Esophagus muscularis mucosa (tissue), 4 donors: ENCODE measurements at places on chromosomes 2 and 18. TPM values are rescaled to one million over a fixed set of nuclear protein-coding genes. Genes with fewer than 3 reads are reported as not detected.

GRCh38 chr2:88195246-88195645 lies 25.1 kb downstream of the THNSL2 start:
- peaks cover 69% of the 10 kb centered on the region for H3K27me3 ChIP-seq
- peaks cover 7% of the 10 kb centered on the region for H3K4me1 ChIP-seq
- no peak overlapping the region for H3K27ac ChIP-seq
- H3K36me3 ChIP-seq, result no peaks in the 10 kb centered on the region
- no peak overlapping the region for H3K4me3 ChIP-seq
- no peak for DNase-seq

GRCh38 chr2:164060031-164060430 lies 324.2 kb upstream of the FIGN start:
- DNase-seq, result no peak
- no peak overlapping the region for H3K4me3 ChIP-seq
- H3K27me3 ChIP-seq, result no peaks in the 10 kb centered on the region
- H3K36me3 ChIP-seq, result no peaks in the 10 kb centered on the region

DNA sequence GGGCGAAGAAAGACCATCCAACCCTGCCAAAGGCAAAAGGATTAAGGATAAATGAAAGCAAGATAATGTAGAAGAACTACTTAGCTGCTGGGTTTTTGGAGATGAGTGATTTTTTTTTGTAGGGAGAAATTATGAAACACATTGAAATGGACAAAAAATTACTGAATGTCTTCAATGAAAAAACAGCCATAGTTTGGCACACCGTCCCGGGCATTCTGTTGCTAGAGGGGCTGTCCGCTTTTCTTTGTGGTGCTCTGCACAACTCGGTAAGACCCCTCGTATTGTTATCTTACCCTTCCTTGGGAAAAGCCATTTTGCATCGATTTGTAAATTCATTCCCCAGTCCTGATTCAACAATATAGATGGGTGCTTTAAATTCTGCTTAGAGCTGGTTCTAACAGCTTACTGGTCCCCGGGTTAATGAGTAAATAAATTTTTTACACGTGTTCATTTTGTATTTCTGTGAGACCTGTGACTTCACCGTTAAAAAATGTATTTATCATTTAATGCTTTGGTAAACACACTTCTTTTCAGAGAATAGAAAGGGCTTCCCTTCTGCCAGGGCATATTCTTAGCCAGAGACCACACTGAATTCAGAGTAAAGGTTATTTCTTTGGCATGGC lies 912 bp upstream of the LAPTM4A start:
- H3K4me1 ChIP-seq, result peaks cover 35% of the 10 kb centered on the region
- DNase-seq, result no peak
- H3K36me3 ChIP-seq, result no peaks in the 10 kb centered on the region
- no peaks in the 10 kb centered on the region for H3K27me3 ChIP-seq
- H3K27ac ChIP-seq, result peak overlapping the region; percentile 95
- H3K4me3 ChIP-seq, result peak overlapping the region; percentile 71

- no peaks in the 10 kb centered on the region for H3K27me3 ChIP-seq
- H3K4me1 ChIP-seq, result peaks cover 50% of the 10 kb centered on the region
- H3K36me3 ChIP-seq, result peaks cover 50% of the 10 kb centered on the region
- no peak overlapping the region for H3K4me3 ChIP-seq
These were observed 19.6 kb upstream of the STON1 start for GRCh38 chr2:48510329-48510728.

The DSG2 gene
- 2.2 TPM for total RNA-seq

DNA sequence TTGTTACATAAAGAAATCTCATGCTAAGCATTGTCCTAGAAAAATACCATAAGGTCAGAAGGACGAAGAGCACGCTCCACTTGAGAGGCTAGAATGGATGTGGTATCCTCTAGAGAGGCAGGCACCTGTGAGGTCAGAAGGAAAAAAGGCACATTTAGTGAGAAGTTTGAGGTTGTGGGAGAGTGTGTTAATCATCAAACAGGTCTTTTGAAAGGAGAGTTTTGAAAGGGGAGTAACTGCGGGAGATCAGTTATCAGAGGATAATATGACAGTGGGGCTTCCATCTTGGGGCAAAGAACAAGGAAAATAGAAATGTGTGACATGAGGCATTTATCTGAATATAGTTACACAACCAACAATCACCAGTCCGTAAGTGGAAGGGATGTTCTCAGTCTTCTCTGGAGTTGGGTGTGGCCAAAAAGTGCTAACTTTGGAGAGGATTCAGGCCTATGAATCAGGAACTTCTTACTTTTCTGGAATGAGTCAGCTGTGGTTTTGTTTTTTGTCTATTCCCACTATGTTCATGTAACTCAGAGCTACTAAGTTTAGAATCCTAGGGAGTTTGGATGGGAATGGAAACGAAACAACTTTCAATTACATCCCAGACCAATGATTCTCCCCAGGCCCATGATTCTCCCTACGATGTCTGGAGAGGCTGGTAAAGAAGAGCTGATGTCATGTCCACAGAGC lies 451.4 kb upstream of the ST6GAL2 start:
- no peaks in the 10 kb centered on the region for H3K4me1 ChIP-seq
- H3K4me3 ChIP-seq, result no peak overlapping the region
- no peaks in the 10 kb centered on the region for H3K36me3 ChIP-seq
- no peak overlapping the region for H3K27ac ChIP-seq
- no peaks in the 10 kb centered on the region for H3K27me3 ChIP-seq

The TLX2 gene
- total RNA-seq, result 0.42 TPM

GRCh38 chr2:64018701-64019082 lies 536 bp downstream of the VPS54 start:
- H3K4me3 ChIP-seq, result peak overlapping the region; percentile 82
- H3K36me3 ChIP-seq, result no peaks in the 10 kb centered on the region
- H3K27me3 ChIP-seq, result no peaks in the 10 kb centered on the region
- DNase-seq, result no peak
- H3K4me1 ChIP-seq, result peaks cover 44% of the 10 kb centered on the region

DNA sequence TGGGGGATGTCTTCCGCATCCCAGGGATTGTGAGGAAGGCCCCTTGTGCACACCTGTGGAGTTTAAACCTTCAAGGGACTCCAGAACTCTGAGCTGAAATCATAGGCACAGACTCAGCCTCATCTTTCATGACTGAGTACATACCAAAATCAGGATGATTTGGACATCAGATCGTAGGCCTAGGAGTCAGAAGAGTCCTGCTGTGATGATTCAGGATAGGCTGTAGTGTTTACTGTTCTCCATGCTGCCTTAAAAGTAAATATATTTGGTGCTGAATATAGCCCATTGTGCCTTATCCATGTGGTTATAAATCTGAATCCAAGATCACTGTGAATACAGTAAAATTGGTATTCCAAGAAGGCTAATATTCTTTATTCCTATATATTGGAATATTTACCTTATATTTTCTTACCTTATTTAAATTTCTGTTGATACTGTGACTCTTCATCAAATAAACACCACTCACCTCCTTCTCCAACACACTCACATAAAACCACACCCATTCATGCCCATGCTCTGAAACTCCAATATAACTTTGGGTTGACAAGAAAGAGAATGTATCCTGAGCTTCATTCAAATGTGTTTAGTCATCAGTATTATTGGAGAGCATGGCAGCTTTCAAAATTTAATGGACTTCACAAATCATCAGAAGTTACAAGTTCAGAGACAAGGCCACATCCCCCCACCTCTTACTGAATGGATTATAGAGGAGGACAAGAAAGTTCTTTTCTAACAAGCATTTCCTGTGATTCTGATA lies 561.4 kb upstream of the LINC00305 start:
- H3K4me1 ChIP-seq, result no peaks in the 10 kb centered on the region
- no peaks in the 10 kb centered on the region for H3K27me3 ChIP-seq
- no peak overlapping the region for H3K27ac ChIP-seq
- no peak for DNase-seq
- H3K36me3 ChIP-seq, result no peaks in the 10 kb centered on the region

DNA sequence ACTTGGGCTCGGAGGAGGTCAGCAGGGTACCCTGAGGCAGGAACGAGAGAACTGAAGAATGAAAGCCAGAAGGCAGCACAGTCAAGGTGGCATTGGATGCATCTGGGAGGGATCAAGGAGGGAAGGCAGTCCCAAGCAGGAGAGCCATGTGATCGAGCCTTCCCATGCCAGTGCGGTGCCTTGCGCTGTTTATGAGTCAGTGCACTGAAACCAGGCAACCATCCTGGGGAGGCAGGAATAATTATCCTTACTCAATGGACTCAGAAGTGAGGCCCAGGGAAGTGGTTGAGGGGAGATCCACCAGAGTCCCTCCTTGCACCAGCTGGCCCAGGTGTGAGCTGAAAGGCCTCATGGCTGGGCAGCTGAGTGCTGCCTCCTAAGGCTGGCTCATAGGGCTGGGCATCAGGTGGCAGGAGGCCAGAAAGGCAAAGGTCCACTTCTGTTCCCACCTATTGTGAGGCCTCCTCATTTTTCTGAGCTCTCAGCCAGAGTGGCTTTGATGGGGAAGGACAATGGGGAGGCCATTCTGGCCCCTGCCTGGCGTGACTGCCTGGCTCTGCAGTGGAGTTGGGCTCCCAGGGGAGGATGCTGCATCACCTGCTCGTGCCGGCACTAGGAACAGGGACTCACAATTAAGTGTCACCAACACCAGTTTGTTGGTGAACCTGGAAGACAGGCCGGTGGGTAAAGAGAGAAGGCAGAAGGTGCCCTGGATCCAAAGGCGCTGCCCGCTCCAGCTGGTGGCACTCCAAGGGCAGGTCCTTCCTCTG lies 82.3 kb downstream of the TFCP2L1 start:
- H3K27me3 ChIP-seq, result no peaks in the 10 kb centered on the region
- no peaks in the 10 kb centered on the region for H3K4me1 ChIP-seq
- no peak for DNase-seq

DNA sequence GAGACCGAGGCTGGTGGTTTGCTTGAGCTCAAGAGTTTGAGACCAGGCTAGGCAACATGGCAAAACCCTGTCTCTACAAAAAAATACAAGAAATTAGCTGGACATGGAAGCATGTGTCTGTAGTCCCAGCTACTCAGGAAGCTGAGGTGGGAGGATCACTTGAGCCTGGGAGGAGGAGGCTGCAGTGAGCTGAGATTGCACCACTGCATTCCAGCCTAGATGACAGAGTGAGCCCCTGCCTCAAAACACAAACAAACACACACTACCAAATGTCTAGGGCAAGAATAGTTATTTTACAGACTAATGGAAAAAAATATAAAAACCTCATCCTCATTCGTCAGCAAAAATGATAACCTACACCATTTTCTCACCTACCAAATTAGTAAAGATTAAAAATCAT lies 15.3 kb downstream of the BUB1 start:
- H3K27me3 ChIP-seq, result no peaks in the 10 kb centered on the region
- H3K27ac ChIP-seq, result no peak overlapping the region
- no peak for DNase-seq
- H3K36me3 ChIP-seq, result no peaks in the 10 kb centered on the region
- H3K4me1 ChIP-seq, result no peaks in the 10 kb centered on the region
- H3K4me3 ChIP-seq, result no peak overlapping the region

GRCh38 chr2:107376909-107377308 lies 449.8 kb upstream of the RGPD4 start:
- H3K27ac ChIP-seq, result no peak overlapping the region
- no peaks in the 10 kb centered on the region for H3K4me1 ChIP-seq
- DNase-seq, result no peak
- no peaks in the 10 kb centered on the region for H3K36me3 ChIP-seq
- no peak overlapping the region for H3K4me3 ChIP-seq

DNA sequence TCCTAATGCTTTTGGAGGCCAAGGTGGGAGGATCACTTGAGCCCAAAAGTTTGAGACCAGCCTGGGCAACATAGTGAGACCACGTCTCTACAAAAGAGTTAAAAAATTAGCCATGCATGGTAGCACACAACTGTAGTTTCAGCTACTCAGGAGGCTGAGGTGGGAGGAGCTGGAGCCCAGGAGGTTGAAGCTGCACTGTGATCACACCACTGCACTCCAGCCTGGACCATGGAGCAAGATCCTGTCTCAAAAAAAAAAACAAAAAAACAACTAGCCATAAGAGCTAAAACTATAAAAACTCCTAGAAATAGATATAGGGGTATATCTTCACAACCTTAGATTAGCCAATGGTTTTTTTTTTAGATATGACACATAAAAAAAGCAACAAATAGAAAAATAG lies 16.9 kb upstream of the COL6A3 start:
- H3K4me1 ChIP-seq, result peaks cover 23% of the 10 kb centered on the region
- H3K36me3 ChIP-seq, result no peaks in the 10 kb centered on the region
- DNase-seq, result no peak
- H3K27ac ChIP-seq, result no peak overlapping the region
- H3K27me3 ChIP-seq, result no peaks in the 10 kb centered on the region

The FAM228A gene
- total RNA-seq, result 2.5 TPM

- no peaks in the 10 kb centered on the region for H3K27me3 ChIP-seq
- no peaks in the 10 kb centered on the region for H3K36me3 ChIP-seq
- DNase-seq, result no peak
These were observed 12.5 kb downstream of the MSTN start for GRCh38 chr2:190050001-190050400.

The LOXHD1 gene
- not detected for total RNA-seq

The SMCHD1 gene
- 62.3 TPM for total RNA-seq

DNA sequence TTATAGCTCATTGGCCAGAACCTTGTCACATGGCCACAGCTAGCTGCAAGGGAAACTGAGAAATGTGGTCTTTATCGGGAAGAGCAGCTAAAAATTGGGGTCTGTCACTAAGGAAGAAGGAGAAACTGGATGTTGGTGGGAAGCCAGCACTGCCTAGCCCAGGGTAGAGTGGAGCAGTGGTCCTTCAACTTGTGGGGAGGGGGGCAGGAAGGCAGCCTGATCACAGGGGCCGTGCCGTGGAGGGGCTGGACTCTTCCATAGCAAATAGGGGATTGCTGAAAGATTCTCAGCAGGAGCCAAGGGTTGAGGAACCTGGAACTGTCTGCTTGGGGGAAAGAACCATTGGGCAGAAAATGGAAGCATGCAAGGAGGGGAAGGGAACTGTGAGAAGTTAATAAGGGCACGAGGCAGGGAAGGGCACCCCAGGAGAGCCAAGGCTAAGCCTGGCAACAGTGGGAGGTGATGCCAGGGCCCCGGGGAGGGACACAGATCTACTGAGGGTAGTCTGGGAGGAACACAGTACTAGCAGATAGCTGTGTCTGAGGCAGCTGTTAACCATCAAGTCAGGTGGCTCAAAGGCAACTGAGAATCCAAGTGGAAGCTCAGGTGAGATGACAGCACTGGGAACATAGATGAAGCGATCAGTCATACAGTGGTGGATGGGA lies 5.9 kb upstream of the NEURL3 start:
- H3K36me3 ChIP-seq, result no peaks in the 10 kb centered on the region
- no peak for DNase-seq

The LINC00305 gene
- total RNA-seq, result not detected

DNA sequence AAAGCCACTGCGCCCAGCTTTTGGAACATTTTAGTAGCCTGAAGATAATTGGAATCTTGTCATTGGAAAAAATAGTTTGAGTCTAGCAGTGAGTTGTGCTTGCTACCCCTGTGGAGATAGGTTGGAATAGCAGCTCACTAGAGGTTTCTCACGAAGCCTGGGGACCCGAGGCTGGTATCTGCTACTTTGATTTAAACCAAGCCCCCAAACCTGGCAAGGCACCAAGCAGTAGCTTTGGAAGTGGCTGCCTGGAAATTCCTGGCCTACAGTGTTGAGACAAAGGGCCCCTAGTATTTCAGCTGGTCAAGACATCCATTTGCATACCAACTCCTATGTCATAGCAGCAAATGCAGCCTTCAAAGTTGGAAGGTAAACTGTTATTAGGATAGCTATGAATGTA lies 42.1 kb downstream of the NOP58 start:
- no peaks in the 10 kb centered on the region for H3K27me3 ChIP-seq
- peaks cover 40% of the 10 kb centered on the region for H3K36me3 ChIP-seq
- H3K4me1 ChIP-seq, result no peaks in the 10 kb centered on the region

- H3K27me3 ChIP-seq, result no peaks in the 10 kb centered on the region
- no peak overlapping the region for H3K4me3 ChIP-seq
- no peaks in the 10 kb centered on the region for H3K36me3 ChIP-seq
- no peaks in the 10 kb centered on the region for H3K4me1 ChIP-seq
- no peak overlapping the region for H3K27ac ChIP-seq
These were observed 267.9 kb downstream of the FBXO15 start for GRCh38 chr18:73879766-73880165.

The ANKRD30B gene
- total RNA-seq, result not detected
